ENCODE measurements at places on chromosomes 13 and 19. TPM values are rescaled to one million over a fixed set of nuclear protein-coding genes. Genes with fewer than 3 reads are reported as not detected.

TEX101 gene
- total RNA-seq = not detected

WASF3 gene
- not detected for total RNA-seq

FPR1 gene
- total RNA-seq = not detected

STOML3 gene
- total RNA-seq = not detected

PTH2 gene
- not detected for total RNA-seq

HCST gene
- total RNA-seq = 0.47 TPM

PRSS57 gene
- total RNA-seq = not detected

UBE2L5 gene
- total RNA-seq = not detected

NDUFB7 gene
- 482 TPM for total RNA-seq

SIGLEC10 gene
- total RNA-seq = not detected

IFNL2 gene
- not detected for total RNA-seq

ACER1 gene
- total RNA-seq = not detected

PLPP2 gene
- total RNA-seq = 231 TPM

DNAAF3 gene
- 17.3 TPM for total RNA-seq

CEACAM20 gene
- not detected for total RNA-seq

CELF5 gene
- total RNA-seq = 0.10 TPM

SYDE1 gene
- not detected for total RNA-seq

CGB8 gene
- not detected for total RNA-seq

ANGPTL8 gene
- not detected for total RNA-seq

RUBCNL gene
- not detected for total RNA-seq

TMPRSS9 gene
- 0.31 TPM for total RNA-seq

ZNF98 gene
- total RNA-seq = not detected

FAM187B gene
- not detected for total RNA-seq

CYP2S1 gene
- total RNA-seq = 18.2 TPM

MAP4K1 gene
- 0.36 TPM for total RNA-seq

MADCAM1 gene
- total RNA-seq = 0.31 TPM

CYP2A7 gene
- total RNA-seq = not detected

NLRP4 gene
- total RNA-seq = not detected

ZNF440 gene
- total RNA-seq = 9.1 TPM

NKPD1 gene
- total RNA-seq = 1.4 TPM

CEACAM18 gene
- total RNA-seq = not detected

LGALS14 gene
- not detected for total RNA-seq

FGF21 gene
- total RNA-seq = not detected

KIR2DL1 gene
- total RNA-seq = not detected

DPF1 gene
- total RNA-seq = 0.89 TPM

CALR gene
- total RNA-seq = 831 TPM

GARIN5A gene
- total RNA-seq = 2.8 TPM
